Ovary (tissue), 10 donors: ENCODE measurements at places on chromosomes 11 and 22. TPM values are rescaled to one million over a fixed set of nuclear protein-coding genes. Genes with fewer than 3 reads are reported as not detected.

ARHGEF17 gene
- 38.0 TPM for polyA plus RNA-seq

CCDC89 gene
- 2.8 TPM for polyA plus RNA-seq

PANX1 gene
- 37.9 TPM for polyA plus RNA-seq

CASP4 gene
- polyA plus RNA-seq: 52.3 TPM

PLEKHA7 gene
- 16.7 TPM for polyA plus RNA-seq

C11orf65 gene
- 0.35 TPM for polyA plus RNA-seq

SOX10 gene
- 0.61 TPM for polyA plus RNA-seq

SCGB1A1 gene
- polyA plus RNA-seq: not detected

E2F8 gene
- polyA plus RNA-seq: 0.08 TPM

MS4A4A gene
- polyA plus RNA-seq: 46.4 TPM

JHY gene
- polyA plus RNA-seq: 2.2 TPM

IPO7 gene
- polyA plus RNA-seq: 57.2 TPM

C11orf16 gene
- not detected for polyA plus RNA-seq

OR6T1 gene
- polyA plus RNA-seq: not detected

MAP6 gene
- 6.0 TPM for polyA plus RNA-seq

ASCL2 gene
- polyA plus RNA-seq: 0.10 TPM

SEC14L2 gene
- polyA plus RNA-seq: 2.5 TPM

OR52E8 gene
- polyA plus RNA-seq: not detected

P4HA3 gene
- polyA plus RNA-seq: 1.0 TPM

MB gene
- 1.7 TPM for polyA plus RNA-seq

DNHD1 gene
- 4.5 TPM for polyA plus RNA-seq

DBX1 gene
- polyA plus RNA-seq: not detected

DLG2 gene
- 9.2 TPM for polyA plus RNA-seq

KRTAP5-8 gene
- not detected for polyA plus RNA-seq

OR4C6 gene
- polyA plus RNA-seq: not detected

TNNI2 gene
- polyA plus RNA-seq: not detected

OR8G5 gene
- not detected for polyA plus RNA-seq

SAA2 gene
- not detected for polyA plus RNA-seq

CALCB gene
- 0.02 TPM for polyA plus RNA-seq

RAC2 gene
- polyA plus RNA-seq: 3.9 TPM

C11orf91 gene
- polyA plus RNA-seq: not detected

TEX12 gene
- polyA plus RNA-seq: 0.62 TPM

LRRC10B gene
- polyA plus RNA-seq: 0.48 TPM

CLDN5 gene
- polyA plus RNA-seq: 0.48 TPM

CHADL gene
- 0.08 TPM for polyA plus RNA-seq

DDX25 gene
- polyA plus RNA-seq: 0.88 TPM

GTSE1 gene
- polyA plus RNA-seq: 0.40 TPM

FAT3 gene
- 0.39 TPM for polyA plus RNA-seq

PNPLA3 gene
- 8.0 TPM for polyA plus RNA-seq

TSSC4 gene
- polyA plus RNA-seq: 41.7 TPM
